ENCODE measurements at places on chromosomes 1 and 21.

DNA sequence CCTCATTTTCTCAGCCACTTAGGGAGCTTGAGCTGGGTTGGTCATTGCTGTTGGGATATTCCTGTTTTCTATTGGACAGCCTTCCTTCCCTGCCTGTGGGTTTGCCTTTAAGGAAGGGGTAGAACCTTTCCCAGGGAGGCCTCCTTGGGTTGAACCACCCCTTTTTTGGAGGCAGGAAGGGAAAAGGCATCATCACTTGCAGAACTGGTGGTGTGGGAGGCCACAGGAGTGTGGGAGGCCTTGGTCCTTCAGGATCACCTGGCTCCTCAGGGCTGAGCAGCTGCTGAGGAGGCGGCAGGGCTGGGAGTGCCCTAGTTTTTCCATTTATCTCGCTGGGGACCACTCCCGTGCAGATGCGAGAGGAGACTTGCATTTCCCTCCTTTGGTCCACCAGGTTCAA lies 667 bp upstream of the CYB561D1 start:
- no peak for DNase-seq

GRCh38 chr21:39915881-39916280 lies 48.6 kb downstream of the PCP4 start:
- no peak for DNase-seq

DNA sequence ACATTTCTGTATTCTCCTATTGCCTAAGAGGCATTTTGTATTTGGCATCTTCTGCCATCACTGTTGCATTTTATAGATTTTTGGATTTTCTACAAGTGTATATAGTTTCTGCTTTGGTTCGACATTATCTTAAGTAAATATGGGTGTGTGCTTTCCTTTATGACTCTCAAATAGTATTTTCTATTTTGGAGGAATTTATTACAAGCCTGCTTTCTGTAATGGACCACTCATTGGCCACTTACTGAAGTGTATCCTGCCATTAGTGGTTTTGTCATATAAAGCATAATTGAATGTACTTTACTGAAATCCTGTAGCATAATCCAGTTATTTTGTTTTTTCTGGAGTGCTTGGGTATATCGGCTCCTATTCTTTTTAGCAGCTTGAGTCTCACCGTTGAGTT lies 184.3 kb downstream of the PATJ start:
- no peak for DNase-seq

GRCh38 chr1:2506007-2506860 lies 20.2 kb downstream of the PANK4 start:
- no peak for DNase-seq

- DNase-seq: no peak
Measured at GRCh38 chr1:231781892-231782291, 155.3 kb downstream of the DISC1 start.

All from stimulated activated CD4-positive, alpha-beta T cell treated with anti-CD3 and anti-CD28 coated beads, Interleukin-2, amount 100 ng/mL, for 24 hours (primary cell).